ENCODE measurements at places on chromosomes 2 and 18.

DNA sequence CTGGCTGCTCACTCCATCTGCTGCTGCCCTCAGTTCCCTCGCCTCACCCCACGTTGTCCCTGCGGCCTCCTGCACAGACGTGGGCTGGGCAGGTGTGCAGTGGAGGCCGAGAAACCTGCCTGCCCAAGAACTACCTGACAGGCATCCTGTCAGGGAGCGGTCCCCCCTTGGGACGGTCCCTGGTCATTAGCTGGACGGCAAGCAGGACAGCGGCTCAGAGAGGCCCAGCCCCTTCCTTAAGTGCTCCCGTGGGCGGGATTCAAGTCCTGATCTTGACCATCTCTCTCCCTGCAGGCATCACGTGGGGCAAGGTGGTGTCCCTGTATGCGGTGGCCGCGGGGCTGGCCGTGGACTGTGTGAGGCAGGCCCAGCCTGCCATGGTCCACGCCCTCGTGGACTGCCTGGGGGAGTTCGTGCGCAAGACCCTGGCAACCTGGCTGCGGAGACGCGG, 11.3 kb downstream of the BOK start:
- DNase-seq: no peak

- DNase-seq: no peak
Observed at GRCh38 chr2:46954951-46955571, 39.5 kb upstream of the MCFD2 start.

DNA sequence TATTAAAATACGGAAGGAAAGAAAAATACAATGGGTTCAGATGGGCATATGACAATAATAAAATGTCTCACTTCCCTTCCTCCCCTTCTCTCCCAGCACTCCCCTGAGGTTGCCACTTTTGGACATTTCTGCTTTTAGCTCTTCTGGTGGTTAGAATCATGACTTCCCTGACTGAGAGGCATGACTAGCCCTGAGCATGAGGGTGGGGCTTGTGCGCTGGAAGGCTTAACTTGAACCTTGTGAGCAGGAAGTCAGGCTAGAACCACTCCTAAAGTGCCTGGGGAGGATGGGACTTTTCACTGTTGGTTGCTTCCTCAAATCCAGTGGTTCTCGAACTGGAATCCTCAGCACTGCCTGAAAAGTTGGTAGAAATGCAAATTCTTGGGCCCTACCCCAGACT, 19.7 kb upstream of the ARHGAP25 start:
- DNase-seq: peak; percentile 88

DNA sequence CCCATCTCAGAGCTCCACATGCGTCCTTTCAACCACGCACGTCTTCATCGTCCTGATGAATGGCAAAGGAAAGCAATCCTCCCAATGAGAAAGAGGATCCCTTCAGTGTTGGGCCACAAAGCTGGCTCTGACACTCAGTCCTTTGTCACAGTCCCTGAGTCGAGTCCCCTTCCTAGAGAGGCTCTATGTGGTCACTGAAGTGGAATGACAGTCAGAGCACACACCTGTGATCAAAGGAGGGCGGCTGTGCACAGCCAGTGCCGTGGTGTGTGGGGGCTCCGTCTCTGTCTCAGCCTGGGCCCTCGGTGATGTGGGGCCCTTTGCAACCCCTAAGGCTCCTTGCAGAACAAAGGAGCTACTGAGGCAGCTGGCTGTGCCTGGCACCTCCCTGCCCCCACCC, 157.3 kb upstream of the APCDD1 start:
- DNase-seq: peak; percentile 30

GRCh38 chr18:25946540-25946939, 143.9 kb downstream of the SS18 start:
- no peak for DNase-seq

DNA sequence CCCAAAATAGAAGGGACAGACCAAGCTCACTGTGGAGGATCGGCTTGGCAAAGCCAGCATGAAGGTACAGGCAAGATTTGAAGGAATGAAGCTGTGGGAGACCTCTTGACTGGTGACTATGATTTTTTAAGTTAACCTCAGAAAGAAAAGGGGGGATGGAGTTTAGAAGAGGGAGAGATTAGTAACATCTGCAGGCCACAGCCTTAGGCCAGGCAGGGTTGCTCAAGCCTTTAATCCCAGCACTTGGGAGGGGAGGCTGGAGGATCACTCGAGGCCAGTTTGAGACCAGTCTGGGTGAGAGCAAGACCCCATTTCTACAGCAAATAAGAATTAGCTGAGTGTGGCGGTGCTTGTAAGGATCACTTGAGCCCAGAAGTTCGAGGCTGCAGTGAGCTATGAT, 46.6 kb downstream of the ZNF532 start:
- no peak for DNase-seq

GRCh38 chr18:48340560-48340959, 68.6 kb downstream of the ZBTB7C start:
- DNase-seq: no peak

Measured in B cell (primary cell).